ENCODE measurements at places on chromosomes 1 and 21.

- DNase-seq, result no peak
These were observed 3.3 kb downstream of the ZBTB18 start for GRCh38 chr1:244054247-244054923.

DNA sequence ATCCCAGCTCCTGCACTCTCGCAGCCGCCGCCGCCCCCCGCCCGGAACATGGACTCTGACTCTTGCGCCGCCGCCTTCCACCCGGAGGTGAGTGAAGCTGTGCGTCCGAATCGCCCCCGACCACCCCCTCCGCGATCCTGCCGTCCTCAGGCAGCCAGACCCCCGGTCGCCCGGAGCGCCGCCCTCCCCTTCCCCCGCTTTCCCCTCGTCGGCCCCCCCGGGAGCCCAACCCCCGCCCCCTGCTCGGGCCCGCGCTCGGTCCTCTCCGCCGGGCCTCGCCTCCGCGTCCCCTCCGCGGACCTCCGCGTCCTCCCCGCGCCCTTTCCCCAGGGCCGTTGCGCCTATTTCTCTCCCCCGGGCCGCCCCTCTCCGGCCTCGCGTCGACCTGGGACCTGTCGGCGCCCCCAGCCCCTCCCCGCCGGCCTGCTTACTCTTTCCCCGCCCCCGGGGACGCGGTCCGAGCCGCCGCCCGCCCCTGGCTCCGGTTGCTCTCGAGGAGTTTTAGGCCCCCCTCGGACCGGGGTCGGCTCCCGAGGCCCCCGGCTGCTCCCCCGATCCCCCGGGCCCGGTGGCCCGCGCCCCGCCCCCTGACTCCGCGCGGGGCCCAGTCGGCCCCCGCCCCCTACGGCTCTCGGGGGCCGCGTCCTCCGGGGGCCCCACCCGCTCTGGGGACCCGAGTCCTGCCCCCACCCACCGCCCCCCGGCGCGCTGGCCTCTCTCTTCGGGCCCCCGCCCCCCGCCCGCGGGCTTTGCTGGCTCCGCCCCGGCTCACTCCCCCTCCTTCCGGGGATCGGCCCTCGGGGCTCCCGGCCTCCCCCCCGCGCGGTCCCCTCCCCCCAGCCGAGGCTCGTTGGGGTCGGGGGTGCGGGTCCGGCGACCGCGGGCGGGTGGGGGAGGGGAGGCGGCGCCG, 743 bp downstream of the PHF13 start:
- no peak for DNase-seq

- DNase-seq, result no peak
These were observed 18.3 kb downstream of the ST6GALNAC3 start for GRCh38 chr1:76092812-76093211.

- no peak for DNase-seq
These were observed 4.7 kb upstream of the CAPZB start for GRCh38 chr1:19489996-19490395.

- DNase-seq, result no peak
These were observed 198.2 kb downstream of the LRRC7 start for GRCh38 chr1:69765951-69766350.

- DNase-seq, result no peak
These were observed 227.8 kb upstream of the RAB4A start for GRCh38 chr1:229043115-229043514.
